Muscle of arm (tissue), 14 donors: ENCODE measurements at places on chromosomes 6 and 20. TPM values are rescaled to one million over a fixed set of nuclear protein-coding genes. Genes with fewer than 3 reads are reported as not detected.

DNA sequence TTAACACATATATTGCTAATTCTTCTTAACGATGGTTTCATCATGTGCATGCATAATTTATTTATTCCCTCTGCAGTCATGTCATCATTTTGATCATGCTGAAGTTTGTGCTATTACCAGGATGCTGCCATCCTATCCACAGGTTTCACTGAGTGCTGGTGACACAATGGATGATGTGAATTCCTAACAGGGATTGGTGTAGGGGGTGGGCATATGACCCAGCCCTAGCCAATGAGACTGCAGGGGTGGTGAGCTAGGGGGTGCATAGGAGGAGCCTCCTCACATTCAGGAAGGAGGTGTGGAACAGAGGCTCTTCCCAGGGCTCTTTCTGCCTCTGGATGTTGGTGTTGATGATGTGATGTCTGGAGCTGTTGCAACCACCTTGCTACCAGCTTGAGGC lies 7.5 kb downstream of the CST5 start:
- no peak for DNase-seq

DNA sequence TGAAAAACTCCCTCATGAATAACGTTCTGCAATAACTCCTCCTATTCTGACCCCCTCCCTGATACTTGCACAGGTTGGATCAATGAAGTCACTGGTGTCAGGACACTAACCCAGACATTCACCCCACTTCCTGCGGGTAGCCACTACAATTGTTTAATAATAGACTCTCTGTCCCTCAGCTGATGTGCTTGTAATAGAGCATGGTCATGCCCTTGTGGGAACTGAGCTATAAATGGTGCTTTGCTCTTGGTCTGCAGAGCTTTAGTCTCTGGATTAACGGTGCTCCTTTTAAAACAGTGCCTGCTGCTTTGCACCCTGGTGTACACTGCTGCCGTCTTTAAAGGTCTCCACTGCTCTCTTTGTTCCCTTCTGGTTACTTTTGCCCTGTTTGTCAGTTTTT lies 127.3 kb downstream of the BACH2 start:
- no peak for DNase-seq

The COL20A1 gene
- polyA plus RNA-seq, result 4.2 TPM

DNA sequence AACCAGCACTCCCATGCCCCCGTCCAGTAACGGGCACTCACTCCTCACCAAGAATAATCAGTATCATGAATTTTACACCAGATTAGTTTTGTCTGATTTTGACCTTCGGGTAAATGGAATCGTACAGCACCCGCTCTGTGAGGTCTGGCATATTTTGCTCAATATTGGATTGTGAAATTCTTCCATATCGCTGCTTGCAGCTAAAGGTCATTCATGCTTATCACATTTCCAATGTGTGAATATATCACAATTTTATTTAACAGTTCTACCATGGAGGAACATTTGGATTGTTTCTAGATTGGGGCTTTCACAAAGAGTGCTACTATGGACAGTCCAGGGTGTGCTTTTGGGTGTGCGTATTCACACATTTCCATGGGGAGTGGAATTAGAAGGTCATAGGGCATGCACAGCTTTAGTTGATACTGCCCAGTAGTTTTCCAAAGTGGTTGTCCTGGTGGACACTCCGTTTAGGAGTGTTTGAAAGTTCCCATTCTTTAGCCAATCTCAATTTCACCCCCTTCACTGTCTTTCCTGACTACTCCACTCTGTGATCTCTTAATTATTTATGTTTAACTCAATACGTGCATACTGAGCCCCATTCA lies 86.6 kb downstream of the ISM1 start:
- no peak for DNase-seq
